ENCODE measurements at places on chromosomes 16 and 17.

DNA sequence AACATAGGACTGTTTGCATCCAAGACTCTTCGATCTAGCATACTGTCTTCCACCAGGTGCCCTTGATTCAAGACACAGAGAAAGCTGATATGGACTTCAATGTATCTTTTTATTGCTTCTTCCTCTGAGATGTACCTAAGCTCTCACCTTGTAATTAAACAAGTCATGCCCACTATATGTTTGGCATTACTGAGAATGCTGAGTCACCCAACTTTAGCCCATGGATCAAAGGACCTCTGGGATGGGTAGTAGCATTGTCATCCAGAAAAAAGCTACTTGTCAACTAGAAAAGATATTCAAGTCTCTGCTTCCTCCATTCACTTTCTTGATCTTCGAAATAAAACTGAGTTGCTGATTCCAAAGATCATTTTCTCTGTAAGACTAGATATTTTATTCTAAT is 37.8 kb downstream of the CDH8 start:
- no peak for DNase-seq

DNA sequence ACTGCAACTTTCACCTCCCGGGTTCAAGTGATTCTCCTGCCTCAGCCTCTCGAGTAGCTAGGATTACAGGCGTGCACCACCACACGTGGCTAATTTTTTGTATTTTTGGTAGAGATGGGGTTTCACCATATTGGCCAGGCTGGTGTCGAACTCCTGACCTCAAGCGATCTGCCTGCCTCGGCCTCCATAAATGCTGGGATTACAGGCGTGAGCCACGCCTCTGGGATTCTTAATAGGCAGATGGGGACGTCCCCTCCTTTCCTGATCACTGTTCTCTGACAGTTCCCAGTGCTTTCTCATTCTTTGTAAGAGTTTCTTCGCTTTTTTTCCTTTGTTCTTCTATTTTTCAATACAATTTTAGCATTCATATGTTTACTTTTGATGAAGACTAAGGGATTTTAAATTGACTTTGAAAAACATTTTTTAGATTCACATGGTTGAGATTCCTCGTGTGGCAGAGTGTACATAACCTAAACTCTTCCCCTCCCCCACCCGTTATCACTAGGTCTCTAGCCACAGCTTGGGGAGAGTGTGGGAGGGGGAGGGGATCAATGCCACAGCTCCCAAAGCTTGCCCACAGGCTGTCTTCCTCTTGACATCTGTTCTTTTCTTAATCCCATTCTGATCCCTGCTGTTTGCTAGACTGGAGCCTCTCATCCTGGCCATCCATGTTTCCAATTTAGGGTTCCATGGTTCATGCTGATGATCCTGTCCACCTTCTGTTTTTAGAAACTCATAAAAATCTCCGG is 11.0 kb downstream of the ADORA2B start:
- no peak for DNase-seq

DNA sequence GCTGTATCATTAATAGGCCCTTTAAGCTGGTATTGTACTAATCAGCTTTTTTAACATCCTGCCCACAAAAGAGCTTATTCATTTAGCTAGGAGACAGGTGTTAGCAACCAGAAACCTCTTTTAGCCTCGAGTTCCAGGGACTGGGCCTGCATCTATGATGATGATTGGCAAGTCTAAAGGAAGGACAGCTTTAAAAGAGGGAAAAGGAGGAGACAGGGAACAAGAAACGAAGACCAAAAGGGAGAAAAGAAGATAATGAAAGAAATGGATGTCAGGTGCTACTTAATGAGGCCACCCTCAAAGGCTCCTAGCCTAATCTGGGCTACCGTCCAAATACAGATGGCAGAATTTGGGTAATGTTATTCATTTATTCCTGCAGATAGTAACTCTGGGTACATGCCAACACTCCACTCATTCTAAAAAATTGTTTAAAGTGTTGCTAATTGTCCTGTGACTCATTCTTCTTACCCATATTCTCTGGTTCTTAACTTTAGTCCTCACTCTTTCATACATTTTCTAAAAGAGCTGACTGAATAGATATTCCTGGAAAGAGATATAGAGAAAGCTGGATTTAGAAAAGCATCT is 18.7 kb upstream of the RFFL start:
- no peak for DNase-seq

GRCh38 chr17:21173543-21173942 is 40.4 kb downstream of the TMEM11 start:
- DNase-seq = no peak

GRCh38 chr17:66429680-66430079 is 127.3 kb downstream of the PRKCA start:
- DNase-seq = no peak

DNA sequence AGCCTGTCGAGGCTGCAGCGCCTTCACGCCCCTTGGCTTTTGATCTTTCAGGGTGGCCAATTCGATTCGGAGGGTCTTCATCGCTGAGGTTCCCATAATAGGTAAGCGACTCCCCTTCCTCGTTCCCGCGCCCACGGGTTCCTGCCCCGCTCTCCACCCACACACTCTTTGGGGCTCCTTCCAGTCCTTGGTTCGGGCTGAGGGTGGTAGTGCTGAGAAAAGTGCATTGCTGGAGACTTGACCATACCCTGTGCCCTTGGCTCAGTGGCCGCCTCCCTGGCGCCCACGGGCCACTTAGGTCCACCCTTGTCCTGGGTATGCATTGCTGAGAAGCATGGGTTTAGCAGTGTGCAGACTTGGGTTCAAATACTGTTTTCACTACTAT is 491 bp downstream of the POLR2C start:
- DNase-seq = no peak

GRCh38 chr17:59914274-59914854 is 21.4 kb downstream of the RPS6KB1 start:
- DNase-seq = no peak

- no peak for DNase-seq
These were observed 55.9 kb downstream of the USP22 start for GRCh38 chr17:20986767-20987510.

DNA sequence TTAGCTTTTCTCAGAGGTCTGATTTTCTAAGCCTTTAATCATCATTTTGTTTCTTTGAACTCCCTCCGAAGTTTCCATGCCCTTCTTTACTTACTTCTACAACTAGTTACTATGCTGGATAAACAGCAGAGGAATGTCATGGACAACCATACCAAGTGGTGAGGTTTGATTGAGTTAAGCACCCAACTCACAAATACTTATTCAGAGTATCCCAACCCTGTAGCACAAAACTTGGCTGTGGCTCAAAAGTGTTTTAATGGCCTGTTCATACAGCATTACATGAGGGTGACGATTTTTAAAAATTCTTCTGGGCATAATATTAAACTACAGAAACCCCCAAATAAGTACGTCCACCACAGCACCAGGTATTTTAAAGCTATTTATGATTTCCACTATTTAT is 946.8 kb upstream of the SOX9 start:
- no peak for DNase-seq

- no peak for DNase-seq
These were observed 139.8 kb upstream of the SDK2 start for GRCh38 chr17:73783945-73784603.

DNA sequence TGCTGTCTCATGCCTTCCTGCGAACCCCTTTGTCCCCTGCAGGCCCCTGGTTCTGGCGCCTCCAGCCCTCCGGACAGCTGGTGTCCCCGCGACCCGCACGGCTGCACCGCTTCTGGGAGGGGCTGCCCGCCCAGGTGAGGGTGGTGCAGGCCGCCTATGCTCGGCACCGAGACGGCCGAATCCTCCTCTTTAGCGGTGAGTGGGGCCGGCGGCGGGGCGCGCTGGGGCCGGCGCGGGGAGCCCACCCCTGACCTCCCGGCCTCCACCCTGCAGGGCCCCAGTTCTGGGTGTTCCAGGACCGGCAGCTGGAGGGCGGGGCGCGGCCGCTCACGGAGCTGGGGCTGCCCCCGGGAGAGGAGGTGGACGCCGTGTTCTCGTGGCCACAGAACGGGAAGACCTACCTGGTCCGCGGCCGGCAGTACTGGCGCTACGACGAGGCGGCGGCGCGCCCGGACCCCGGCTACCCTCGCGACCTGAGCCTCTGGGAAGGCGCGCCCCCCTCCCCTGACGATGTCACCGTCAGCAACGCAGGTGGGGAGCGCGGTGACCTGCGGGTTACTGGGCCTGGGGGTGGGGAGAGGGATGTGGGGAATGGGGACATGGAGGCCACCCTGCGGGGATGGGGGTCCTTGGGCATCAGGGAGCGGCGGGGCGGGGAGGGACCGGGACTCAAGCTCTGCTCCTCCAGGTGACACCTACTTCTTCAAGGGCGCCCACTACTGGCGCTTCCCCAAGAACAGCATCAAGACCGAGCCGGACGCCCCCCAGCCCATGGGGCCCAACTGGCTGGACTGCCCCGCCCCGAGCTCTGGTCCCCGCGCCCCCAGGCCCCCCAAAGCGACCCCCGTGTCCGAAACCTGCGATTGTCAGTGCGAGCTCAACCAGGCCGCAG is 7.1 kb upstream of the IL32 start:
- no peak for DNase-seq

DNA sequence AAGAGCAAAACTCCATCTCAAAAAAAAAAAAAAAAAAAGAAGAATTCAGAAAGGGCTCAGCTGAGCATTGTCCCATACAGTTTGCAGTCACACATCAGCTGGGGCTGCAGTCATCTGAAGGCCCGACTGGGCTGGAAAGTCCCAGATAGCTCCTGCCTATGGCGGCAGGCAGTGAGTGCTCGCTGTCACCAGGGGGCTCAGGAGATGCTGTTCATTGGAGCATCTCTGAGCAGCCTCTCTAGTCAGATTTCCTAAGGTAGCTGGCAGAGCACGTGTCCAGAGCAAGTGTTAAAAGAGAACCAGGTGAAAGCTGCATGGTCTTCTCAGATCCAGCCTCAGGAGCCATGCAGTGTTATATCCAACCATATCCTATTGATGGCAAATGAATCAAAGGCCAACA is 75.8 kb downstream of the WSCD1 start:
- no peak for DNase-seq

DNA sequence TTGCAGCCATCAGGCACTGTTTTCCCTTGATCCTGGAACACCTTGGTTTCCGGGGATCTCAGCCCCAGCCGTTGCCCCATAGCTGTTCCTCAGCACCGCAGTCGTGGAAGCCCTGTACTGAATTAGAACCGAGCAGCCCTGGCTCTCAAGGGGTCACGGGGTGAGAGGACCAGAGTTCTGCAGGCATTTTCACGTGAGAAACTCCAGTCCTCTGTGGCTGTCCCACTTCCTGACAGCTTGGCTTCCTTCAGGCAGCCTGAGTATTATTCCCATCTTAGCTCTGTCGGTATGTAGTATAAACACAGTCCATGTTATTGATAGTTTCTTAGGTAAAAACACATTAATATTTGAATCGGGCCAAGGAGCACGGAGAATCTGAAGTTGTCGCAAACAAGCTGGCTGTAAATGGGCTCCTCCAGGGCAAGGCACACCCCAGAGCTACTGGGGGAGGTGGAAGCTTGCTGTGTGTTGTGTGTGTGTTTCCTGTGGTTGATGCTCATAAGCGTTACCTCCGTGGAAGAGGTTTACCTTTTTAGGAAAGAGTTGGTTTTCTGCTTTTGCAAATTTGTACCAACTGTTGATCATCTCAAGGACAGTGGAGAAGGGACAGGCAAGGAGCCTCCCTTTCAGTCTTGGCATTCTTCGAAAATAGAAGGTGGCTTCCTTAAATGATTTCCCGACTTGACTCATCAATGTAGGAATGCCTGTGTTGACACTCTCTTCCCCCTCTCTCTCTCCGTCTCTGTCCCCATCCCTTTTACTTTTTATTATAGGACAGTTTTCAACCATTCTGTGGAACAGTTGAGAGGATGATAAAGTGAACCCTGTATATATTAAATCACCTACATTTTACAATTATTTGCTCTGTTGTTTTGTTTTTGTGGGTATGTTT is 208.9 kb upstream of the CHMP6 start:
- no peak for DNase-seq

- no peak for DNase-seq
These were observed 26.5 kb downstream of the STAT3 start for GRCh38 chr17:42361781-42362186.

DNA sequence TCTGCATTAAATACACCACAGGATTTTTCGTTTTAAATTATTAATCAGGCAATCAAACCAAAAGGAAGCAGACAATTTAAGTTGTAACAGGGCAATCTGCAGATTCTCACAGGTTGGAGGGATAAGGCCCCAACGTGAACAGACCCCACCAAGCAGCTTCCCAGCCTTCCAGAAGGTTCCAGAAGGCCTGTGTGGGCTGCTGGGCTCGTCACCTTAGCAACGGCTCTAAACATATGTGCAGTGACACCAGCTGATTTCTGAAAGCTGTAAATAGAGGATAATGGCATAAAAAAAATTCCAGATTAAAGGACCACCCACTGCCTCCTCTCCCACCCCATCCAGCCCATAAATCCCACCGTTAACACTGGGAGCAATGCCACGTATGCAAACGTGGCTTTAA is 123.8 kb downstream of the ZNF778 start:
- DNase-seq = no peak

DNA sequence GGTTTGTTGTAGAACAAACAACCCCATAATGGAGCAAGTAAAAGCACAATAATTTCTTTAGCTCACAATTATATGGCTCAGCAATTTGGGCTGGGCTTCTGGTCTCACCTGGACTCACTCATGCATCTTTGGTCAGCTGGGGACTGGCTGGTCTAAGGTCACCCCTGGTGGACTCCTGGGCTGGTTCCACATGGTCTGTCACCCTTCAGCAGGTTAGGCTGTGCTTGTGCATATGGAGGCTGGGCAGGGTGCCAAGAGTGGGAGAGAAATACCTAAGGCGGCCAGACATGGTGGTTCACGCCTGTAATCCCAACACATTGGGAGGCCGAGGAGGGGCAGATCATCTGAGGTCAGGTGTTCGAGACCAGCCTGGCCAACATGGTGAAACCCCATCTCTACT is 27.0 kb upstream of the SMURF2 start:
- no peak for DNase-seq

- DNase-seq = no peak
These were observed 6.2 kb downstream of the ZNF276 start for GRCh38 chr16:89727406-89728120.

DNA sequence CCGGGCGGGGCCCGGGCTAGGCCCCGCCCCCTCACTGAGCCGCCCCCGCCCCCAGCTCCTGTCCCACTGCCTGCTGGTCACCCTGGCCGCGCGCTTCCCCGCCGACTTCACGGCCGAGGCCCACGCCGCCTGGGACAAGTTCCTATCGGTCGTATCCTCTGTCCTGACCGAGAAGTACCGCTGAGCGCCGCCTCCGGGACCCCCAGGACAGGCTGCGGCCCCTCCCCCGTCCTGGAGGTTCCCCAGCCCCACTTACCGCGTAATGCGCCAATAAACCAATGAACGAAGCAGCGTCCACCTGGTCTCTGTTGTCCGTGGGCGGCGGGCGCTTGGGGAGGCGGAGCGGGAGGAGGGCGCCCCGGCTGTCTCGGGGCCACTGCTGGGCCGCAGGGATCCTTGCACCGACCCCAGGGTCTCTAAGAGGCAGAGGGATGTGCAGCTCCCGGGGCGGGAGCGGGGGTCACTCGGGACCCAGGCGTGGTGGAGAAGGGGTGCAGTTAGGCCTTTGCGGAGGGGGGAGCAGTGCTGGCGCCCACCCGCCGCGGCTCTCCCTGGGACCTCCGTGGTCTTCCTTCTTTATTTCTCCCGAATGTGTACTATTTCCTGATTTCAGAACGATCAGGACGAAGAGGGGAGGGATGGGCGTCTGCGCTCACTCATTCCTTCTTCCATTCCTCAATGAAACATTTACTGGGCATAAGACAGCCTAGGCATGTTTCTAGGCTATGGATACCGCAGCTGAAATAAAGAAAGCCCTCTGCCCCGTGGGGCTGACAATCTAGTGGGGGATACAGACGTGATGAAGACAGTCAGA is 2.0 kb downstream of the HBZ start:
- no peak for DNase-seq
